NCI-H1105 treated with DMSO at 0.1 percent for 48 hours (cell line): ENCODE measurements at places on chromosomes 1 and 21.
A peak's percentile ranks its signal among the peaks of the same experiment; 100 is the strongest.

- DNase-seq = no peak
Measured at GRCh38 chr1:26354972-26355371, 1.0 kb upstream of the CRYBG2 start.

- DNase-seq = no peak
Measured at GRCh38 chr1:201125800-201126199, 1.2 kb downstream of the ASCL5 start.

GRCh38 chr1:93446837-93447451, 974 bp upstream of the FNBP1L start:
- peak; percentile 85 for DNase-seq

- no peak for DNase-seq
Measured at GRCh38 chr1:201566933-201567801, 28.2 kb downstream of the NAV1 start.

GRCh38 chr1:11248169-11248568, 14.2 kb downstream of the MTOR start:
- DNase-seq = no peak

DNA sequence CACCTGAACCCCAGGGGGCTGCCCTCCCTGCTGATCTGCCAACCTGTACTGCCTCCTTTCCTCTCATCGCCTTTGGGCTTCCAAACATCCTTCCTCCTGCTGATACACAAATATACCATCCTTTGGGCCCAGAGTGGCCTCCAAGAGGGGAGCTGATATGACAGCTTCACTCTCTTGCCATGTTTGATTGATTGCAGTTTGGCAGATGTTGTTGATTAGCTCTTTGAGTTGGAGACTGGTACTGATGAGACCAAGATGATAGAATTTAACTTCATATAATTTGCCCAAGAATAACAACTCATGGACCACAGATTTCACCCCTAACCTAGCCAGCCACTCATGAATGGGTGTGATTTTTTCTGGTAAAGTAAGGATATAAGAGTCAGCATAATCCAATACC, 227.8 kb downstream of the HHAT start:
- DNase-seq = no peak
